ENCODE measurements at places on chromosomes 4 and X.

DNA sequence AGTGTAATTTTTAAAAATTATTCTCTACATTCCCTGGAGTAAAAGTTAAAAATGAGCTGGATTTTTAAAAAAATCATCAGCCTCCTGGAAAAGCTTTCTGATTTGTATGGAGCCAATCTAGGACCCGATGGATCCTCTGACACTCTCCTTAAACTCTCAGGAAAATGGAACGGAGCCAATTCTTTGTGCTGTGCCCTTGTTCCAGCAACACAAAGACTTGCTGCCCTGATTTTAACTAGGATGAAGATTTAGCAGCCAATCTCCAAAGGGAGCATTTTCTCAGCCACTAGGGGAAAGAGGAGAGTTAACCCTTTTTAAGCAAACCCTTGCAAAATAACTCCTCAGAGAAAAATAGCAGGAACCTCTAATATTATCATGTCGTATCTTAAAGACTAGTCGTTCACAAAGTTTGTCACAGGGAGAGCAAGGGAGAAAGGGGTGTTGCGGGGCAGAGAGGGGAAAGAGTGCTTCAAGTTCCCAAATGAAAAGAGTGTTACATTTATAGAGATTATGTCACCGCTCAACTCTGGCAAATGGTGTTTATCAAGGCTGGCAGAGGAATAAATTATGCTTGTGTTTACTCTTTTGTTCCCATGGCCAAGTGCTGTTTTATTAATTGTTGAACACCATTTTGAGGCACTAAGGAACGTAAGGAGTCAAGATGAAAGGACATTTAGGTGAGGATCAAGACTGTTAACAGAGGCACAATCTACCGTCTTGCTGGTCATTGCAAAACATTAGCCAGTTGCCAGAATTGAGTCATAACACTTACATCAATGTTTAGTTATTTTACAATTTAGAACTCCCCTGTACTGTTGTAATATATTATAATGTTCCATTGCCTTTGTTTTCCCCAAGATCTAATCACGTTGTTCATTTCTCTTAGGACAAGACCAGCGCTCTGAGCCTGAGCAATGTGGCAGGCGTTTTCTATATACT lies 250.7 kb downstream of the THOC2 start:
- no peak for DNase-seq

GRCh38 chr4:140188975-140189374 lies 35.0 kb upstream of the MAML3 start:
- peak; percentile 21 for DNase-seq

DNA sequence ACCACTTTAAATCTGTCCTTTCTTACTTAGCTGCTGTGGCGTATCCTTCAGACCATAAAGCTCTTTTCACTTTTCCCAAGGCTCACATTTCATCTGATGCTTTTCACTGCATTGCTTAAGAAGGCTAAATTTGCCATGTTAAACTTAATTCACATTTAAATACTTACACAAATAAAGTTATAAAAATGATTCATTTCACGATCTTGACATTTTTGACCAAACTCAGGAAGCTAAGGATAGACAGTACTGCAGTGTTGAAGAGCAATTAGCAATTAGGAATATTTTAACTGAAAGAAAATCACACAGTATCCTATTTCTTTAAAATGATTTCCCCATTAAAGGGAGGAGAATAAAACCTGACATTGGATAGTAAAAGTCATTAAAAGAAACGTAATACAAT lies 1038.6 kb downstream of the STPG2 start:
- no peak for DNase-seq

DNA sequence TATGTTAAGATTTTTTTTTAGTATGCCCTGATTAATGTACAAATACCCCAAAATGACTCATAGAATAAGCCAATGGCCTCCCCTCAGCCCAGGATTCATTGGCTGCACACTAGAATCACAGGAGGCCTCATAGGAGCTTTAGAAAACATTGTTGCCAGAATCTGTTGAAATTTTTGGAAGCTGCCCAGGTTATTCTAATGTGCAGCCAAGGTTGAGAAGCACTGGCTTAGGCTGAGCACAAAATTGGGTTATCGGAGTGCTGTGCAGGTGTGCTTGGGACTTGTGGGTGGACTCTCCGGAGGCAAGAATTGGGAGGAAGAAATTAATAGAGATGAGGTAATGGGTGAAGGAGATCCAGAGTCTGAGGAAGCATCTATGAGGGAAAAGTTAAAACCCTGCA lies 41.3 kb upstream of the VCX start:
- no peak for DNase-seq

DNA sequence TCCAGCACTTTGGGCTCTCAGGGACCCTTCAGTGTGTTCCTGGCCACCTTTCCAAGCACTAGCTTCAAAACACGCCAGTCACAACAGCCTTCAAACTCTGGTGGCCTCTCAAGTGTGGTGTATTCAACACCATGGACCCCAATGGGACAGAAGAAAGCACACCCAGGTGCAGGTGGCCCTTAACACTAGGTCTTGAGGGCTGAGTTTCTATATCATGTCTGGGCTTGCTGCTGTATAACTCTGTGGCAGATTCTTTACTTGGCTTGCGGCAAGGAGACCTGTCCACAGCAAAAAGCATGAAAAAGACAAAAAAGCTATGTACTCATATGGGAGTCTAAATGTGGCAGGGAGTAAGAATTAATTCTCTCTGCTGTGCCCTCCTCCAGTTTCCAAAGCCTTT lies 23.1 kb downstream of the MSL3 start:
- no peak for DNase-seq

DNA sequence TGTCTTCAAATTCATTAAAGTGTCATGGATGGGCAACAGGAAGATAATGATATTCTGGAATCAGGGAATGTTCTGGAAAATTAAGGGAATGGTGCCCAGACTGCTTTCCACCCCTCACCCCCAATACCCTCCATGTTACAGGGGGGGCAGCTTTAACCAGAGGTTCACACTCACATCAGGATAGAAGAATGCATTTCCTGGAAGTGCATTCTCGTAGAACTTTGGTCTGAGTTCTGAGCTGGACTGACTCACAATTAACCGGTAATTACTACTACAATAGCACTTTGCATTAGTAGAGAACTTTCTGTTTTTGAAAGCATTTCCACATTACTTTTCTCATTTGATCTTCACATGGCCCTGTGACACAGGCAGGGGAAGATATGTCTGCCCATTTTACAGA lies 52.5 kb upstream of the SHISA3 start:
- DNase-seq, result no peak

DNA sequence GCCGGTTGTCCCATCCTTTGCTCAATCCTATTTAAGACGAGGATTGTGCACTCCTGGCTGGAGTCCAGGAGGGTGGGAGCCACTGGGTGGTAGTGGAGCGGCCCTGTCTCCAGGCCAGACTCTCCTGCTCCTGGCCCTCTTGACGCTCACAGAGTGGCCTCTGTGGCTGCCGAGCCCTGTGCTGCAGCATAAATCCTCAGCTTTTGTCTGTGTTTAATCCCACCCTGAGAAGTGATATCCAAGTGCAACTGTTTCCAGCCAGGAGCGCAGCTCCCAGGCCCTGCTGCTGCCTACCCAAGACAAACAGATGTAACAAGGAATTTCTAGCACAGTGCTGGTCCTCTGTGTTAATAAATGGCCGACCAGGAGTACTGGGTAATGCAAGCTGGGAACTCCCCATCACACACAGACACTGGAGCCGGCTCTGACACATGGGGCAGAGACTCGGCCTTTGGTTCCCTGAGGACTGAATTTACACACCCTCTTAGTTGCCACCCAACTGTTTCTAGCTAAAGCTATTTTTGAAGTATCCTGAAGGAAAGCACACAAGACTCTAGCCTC lies 85.3 kb downstream of the GATB start:
- peak; percentile 53 for DNase-seq

GRCh38 chr4:54066718-54067129 lies 2.3 kb upstream of the CHIC2 start:
- DNase-seq, result no peak

GRCh38 chr4:76688619-76689144 lies 209.3 kb downstream of the SOWAHB start:
- DNase-seq, result no peak

DNA sequence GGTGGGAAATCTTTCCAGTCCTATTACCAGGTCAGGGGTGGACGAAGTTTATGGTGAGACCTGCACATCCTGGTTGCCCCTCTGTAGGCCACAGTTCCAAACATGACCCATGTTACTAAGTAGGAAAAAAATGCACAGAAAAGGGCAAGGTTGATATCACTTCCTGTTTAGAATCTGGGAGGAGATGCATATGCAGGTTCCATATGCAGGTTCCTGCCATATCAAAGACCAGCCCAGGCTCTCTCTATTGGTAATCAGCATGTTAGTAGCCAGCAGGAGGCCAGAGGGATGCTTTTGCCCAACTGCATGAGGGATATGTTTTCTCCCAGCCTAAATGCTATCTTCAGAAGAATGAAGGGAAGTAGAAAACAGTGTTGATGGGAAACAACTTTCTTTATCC lies 657.2 kb downstream of the ANKRD50 start:
- no peak for DNase-seq

DNA sequence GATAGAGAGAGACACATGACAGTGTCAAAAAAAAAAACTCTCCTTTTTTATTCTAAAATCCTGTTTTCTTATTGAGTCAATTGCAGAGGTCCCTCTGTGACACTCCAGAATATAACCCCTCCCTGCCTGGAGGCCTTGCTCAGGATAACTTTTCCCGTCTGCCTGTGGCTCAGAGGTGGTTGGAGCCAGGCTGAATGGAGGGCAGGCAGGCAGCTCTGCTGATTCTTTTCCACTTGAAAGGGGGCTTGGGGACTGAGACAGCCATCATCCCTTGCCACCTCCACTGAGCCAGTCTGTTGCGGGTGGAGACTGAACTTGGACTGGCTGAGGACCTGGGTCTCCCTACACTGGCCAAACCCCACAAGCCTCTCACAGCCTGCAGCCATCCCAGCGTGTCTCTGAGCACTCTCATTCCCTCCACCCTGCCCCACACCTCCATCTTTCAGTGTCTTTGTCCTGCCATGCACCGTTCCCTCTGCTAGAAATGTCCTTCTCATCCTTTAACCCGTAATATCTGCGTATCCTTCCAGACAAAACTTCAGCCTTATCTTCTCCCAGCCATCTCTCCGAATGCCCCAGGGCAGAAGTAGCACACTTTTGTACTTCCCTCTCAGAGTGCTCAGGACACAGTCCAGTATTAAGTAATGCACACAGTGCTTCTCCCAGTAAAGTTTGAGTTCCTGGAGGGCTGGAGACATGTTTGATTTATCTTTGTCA lies 139.9 kb downstream of the CHIC2 start:
- peak; percentile 19 for DNase-seq

DNA sequence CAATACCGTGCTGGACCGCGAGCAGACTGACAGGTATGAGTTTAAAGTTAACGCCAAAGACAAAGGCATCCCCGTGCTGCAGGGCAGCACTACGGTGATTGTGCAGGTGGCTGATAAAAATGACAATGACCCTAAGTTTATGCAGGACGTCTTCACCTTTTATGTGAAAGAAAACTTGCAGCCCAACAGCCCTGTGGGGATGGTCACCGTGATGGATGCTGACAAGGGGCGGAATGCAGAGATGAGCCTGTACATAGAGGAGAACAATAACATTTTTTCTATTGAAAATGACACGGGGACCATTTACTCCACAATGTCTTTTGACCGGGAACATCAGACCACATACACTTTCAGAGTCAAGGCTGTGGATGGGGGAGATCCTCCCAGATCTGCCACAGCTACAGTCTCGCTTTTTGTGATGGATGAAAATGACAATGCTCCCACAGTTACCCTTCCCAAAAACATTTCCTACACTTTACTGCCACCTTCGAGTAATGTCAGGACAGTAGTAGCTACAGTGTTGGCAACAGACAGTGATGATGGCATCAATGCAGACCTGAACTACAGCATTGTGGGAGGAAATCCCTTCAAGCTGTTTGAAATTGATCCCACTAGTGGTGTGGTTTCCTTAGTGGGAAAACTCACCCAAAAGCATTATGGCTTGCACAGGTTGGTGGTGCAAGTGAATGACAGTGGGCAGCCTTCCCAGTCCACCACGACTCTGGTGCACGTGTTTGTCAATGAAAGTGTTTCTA lies 3.2 kb downstream of the PCDH7 start:
- DNase-seq, result no peak

GRCh38 chrX:119482041-119482440 lies 13.8 kb downstream of the SLC25A5 start:
- no peak for DNase-seq

DNA sequence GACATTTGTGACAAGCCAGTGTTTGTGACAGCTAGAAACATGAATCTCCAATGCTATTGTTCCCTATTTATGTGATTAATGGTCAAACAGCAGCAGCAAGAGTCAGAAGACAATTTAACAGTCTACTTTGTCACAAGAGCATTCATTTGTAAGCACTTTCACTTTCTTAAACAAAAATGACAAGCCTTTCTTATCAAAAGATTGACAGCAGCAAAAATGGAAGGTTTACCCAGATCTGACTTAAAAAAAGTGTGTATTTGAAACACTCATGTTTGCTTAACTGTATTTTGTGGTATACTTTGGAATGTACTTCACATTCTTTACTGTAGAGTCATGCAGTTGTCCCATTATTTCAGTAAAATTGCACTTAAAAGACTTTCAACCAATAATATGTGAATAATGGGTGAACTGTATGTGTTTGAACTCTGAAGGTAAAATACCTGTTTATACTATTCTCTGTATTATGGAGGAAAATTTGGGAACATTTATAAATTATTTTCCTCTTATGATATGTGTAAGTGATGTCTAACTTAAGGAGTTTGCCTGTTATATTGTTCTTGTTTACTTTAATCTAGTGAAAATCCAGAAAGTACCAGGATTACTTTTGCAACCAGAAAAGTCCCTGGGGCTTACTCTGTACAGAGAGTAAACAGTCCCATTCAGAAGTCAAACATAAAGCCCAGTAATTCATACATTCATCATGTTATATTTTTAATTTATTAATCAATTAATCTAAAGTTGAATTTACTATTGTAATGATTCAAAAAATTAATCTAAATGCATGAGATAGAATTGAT lies 314.9 kb upstream of the TRAM1L1 start:
- no peak for DNase-seq

- no peak for DNase-seq
Observed at GRCh38 chr4:830601-831482, 4.9 kb upstream of the CPLX1 start.

DNA sequence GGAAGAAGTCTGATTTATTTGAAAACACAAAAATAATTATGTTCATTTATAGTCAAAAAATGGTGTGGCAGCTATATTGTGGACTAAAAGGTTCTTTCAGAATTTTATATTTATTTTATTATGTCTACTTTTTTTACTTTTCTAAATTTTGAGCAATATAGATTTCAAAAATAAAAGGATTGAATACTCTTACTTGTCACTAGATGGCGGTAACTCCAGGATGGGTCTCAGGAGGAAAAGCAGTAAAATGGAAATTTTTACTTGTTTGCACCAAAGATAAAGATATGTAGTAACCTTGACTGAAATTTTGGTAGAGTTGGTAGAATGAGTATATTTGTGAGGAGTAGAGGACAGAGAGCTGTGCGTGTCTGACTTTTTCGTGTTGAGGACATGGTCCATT lies 14.5 kb upstream of the DACH2 start:
- no peak for DNase-seq

GRCh38 chr4:40908702-40909362 lies 159.1 kb downstream of the NSUN7 start:
- peak; percentile 85 for DNase-seq

DNA sequence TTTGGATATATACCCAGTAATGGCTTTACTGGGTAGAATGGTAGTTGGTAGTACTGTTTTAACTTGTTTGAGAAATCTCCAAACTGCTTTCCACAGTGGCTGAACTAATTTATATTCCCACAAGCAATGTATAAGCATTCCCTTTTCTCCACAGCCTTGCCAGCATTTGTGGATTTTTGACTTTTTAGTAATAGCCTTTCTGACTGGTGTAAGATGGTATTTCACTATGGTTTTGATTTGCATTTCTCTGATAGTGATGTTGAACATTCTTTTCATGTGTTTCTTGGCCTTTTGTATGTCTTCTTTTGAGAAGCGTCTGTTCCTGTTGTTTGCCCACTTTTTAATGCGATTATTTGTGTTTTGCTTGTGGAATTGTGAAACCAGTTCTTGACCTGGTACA lies 290.5 kb downstream of the BMPR1B start:
- no peak for DNase-seq

All from BE2C (cell line).